Activated CD8-positive, alpha-beta memory T cell treated with anti-CD3 and anti-CD28 coated beads for 4 hours (primary cell): ENCODE measurements at places on chromosomes 4 and X.

DNA sequence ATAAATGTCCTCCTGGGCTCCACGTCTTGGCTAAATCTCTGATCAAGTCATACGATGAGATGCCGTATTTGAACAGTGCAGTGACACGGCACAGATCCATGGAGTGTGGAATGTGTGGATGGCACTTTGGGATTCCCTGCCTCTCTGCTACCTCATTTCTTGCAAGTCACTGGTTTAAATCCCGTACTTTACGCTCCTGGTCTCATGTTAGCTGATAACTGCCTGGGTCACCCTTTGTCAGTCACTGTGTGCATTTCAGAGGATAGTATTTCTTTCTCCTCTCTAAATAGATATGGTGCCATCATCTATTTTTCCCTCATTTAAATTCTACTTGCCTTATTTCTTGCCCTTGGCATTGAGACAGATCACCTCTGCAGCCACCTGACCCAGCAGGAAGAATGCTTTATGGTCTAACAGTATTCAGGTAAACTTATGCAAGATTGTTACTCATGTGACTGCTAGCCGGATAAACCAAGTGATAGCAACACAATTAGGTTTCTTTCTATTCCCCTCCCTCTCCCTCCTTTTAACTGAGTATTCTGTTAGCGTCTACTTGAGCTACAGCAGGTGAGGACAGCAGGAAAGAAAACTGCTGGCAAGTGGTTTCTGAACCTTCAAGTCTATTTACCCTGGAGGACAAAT, 2.8 kb downstream of the EGF start:
- no peak for DNase-seq

- no peak for DNase-seq
These were observed 57.0 kb downstream of the MND1 start for GRCh38 chr4:153401501-153401900.

DNA sequence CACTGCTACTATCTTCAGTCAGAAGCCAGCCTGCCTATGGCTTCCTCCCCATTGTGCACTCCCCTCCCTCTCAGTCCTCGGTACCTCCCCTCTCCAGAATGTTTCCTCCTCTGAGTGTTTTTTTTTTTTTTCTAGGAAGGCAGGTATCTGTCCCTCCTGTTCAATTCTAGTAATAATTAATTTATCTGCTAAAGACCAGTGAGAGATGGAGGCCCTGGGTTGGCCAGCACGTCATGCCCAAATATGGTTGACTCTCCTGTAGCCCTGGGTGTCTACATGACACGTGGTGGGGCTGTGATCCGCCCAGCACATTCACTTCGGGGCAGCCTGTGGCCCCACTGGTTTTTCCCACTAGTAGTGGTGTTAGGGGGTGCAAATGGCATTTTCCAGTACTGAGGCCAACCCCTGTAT, 1.8 kb downstream of the FLNA start:
- no peak for DNase-seq

DNA sequence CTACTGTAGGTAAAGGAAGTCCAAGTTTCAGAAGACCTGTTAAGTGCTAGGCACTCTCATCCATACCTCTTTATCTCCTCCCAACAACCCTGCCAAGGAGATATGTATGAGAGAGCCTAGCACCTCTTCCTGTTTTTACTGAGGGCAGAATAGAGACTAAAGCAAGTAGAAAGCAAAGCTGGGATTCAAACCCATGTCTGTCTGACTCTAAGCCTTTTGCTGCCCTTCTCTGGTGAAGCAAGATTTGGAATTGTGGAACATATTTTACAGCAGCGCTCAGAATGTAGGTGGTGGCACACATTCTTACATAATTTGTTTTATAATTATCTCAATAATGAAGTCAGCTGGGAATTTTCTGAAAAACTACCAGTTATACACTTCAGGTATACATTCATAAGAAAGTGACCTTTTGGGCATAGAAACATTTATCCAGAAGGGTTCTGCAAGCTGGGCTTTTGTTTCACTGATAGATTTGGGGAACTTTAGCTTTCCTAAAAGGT, 41.7 kb downstream of the SEPTIN11 start:
- DNase-seq, result no peak

DNA sequence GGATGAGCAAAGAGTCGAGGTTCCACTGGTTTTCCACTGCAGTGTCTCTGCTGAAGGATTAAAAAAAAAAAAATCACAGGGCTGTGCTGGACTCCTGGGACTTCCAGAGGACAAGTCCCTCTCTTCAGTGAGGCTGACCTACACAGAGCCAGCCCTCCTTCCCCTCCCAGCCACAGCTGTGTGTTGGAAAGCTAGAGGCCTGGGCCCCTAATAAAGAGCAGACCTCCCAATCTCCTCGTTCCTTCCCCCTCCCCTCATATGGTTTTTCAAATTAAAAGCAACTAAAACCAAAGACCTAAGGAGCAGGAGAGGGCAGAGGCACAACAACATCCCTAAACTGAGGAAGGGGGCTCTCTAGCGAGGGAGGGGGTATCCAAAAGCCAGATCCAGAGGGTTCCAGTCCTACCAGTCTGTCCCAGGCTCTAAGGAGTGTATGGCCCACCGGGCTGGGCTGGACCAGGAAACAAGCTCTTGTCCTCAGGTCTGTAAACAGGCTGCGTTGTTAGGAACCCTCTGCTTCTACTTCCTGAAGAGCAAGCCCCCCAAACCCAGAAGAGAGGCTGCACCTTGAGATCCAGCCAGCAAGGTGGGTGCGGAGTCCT, 4.0 kb upstream of the PDGFRA start:
- DNase-seq, result no peak

GRCh38 chrX:41759817-41760216, 35.8 kb downstream of the GPR82 start:
- no peak for DNase-seq

DNA sequence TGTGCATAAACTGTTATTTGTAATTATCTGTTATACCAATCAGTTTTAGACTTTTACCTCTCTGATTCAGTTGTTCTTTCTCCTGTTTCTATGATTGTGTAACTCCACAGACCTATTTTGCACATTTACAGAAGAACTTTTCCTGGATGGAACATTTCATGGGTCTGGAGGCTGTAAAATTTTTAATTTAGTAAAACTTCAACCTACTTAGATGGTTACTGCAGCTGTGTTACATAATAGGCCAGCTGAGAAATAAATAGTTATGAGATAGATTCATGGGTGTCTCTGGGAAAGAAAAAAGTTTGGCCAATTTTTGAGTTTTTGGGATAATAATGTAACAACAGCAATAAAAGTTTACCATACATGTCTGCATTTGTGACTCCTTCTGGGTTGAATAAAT, 253.5 kb downstream of the ARHGAP24 start:
- no peak for DNase-seq

GRCh38 chr4:5203993-5204310, 152.7 kb downstream of the STK32B start:
- no peak for DNase-seq

- DNase-seq, result no peak
These were observed 4.1 kb downstream of the ANXA10 start for GRCh38 chr4:168096407-168096784.
